NCI-H2029 (cell line): ENCODE measurements at places on chromosomes 6 and 20.

DNA sequence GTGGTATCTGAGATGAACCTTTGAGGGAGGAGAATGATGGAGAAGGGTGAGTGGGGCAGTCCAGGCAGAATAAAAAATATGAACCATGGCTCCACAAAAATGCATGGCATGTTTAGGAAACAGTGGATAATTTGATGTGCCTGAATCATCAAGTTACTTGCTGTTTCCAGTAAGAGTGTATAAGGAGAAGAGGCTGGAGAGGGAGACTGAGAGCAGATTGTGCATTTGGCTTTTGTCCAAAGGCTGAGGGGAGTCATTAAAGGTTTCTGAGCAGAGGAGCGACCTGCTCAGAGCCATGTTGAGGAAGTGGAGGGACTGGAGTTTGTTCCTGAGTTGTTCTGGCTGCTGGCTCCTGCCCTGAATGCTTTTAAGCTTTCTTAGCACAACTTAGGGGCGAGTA is 6.1 kb downstream of the MMP24 start:
- DNase-seq, result peak; percentile 23

- no peak for DNase-seq
These were observed at the start of gene ADGRG6 for GRCh38 chr6:142301651-142302391. ADGRG6 (plus strand) TSS chr6:142302007; CDS start chr6:142302330, 323 bp downstream.

GRCh38 chr6:143335865-143336264 is 114.6 kb downstream of the ADAT2 start:
- no peak for DNase-seq

DNA sequence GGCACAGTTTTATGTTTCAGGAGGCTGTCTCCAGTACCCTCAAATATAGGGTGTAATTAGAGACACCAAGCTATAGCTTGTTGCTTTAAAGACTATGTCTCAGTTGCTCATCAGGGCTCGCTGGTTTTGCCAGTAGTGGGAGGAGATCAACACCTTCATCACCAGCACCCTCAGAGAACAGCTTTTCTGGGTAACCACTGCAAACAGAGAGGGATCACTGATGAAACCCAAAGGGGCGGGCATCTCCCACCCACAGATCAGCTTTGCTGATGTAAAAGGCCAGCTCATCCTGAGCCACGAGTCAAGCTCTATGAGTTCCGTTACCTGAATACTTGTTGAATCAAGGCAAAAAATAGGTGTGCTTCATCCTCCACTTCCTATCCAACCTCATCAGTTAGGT is 187.7 kb downstream of the AIG1 start:
- DNase-seq, result no peak

DNA sequence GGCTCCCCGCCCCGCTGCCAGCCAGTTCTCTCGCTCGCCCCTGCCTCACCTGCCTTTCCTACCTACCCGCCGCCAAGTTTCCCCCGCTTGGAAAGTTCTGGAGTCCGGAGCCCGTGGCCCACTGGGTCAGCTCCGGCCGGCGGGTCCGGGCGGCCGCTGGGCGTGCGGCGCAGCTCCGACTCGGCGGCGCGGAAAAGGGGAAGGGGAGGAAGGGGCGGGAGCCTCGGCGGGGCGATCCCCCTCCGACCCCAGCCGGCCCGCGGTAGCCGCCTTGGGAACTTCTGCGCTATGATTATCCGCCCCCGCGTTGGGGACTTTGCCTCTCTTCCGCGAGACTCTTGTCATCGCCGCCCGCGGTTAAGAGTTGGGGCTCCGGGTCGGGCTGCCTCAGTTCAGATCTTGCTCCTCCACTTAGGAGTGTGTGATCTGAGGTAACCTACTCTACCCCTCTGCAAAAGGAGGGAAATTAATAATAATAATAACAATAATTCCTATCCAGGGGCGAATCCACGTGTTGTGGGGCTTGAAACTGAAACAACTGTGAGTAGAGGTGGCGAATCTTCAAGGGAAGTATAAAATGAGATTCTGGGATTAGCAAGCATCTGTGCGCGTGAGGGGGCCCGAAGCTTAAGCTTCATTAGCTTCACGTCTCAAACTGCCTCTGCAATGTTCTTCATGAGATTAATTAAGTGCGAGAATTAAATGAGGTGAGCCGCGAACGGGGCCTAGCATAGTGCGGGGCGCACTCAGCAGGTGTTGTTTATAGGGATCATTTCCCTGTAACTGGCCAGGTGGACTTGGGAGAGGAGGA is 30.8 kb downstream of the SF3B5 start:
- DNase-seq, result no peak

GRCh38 chr6:2616811-2617210 is 133.9 kb downstream of the MYLK4 start:
- DNase-seq, result no peak

DNA sequence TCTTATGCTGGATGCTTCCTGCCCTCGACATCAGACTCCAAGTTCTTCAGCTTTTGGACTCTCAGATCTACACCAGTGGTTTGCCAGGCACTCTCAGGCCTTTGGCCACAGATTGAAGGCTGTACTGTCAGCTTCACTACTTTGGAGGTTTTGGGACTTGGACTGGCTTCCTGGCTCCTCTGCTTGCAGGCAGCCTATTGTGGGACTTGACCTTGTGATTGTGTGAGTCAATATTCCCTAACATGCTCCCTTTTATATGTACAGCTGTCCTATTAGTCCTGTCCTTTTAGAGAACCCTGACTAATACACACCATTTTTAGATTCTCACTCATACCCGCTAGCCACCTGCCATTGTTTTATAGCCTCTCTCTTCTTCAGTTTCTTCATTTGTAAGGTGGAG is 382.1 kb upstream of the TSHZ2 start:
- no peak for DNase-seq

- no peak for DNase-seq
These were observed 101.3 kb downstream of the QRSL1 start for GRCh38 chr6:106730718-106731117.

GRCh38 chr6:105272786-105273185 is 93.0 kb upstream of the POPDC3 start:
- DNase-seq, result peak; percentile 51

DNA sequence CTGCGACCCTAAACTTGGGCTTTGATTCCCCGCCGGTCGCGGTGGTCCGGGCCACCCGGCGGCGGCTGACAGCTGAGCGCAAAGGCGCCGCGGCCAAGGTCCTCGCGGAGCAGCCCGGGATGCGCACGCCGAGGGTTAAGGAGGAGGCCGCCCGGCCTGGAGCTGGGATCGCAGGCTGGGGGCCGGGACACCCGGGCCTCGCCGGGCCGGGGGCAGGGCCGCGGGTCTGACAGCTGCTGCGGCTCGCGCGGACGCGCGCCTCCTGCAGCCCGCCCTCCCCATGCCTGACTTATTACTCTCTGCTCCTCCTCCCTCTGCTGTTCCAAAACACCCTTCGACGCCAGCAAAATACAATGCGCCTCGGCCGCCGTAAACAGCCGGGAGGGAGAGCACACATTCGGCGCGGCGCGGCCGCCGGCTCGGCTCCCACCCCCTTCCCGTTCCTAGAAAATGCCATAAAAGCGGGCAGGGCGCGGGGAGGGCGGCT is 746 bp downstream of the BACH2 start:
- peak; percentile 32 for DNase-seq

- DNase-seq, result no peak
These were observed 6.2 kb downstream of the C20orf204 start for GRCh38 chr20:64042054-64042781.
